ENCODE measurements at places on chromosomes 2 and 18.

DNA sequence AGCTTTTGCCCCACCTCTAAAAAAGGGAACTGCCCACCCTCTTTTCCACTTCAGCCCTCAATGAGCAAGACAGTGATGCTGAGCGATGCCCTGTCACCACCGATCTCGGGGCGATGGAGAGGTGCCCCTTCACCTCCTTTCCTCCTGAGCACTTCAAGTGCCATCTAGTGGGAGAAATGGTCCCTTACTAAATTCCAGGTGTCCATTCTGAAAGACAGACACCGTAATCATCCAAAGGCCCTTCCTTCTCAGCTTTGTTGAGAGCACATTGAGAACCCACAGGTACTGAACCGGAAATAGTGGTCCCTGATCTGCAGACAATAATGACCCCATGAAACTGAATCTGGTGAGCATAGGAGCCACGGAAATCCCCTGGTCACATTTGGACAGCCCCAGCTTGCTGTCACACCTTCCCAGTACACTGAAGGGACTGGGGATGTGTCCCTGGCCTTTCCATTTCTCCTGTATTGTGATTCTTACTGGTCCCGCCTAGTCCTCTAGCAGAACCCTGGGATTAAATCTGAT, 38.5 kb downstream of the KCTD18 start:
- DNase-seq: no peak

DNA sequence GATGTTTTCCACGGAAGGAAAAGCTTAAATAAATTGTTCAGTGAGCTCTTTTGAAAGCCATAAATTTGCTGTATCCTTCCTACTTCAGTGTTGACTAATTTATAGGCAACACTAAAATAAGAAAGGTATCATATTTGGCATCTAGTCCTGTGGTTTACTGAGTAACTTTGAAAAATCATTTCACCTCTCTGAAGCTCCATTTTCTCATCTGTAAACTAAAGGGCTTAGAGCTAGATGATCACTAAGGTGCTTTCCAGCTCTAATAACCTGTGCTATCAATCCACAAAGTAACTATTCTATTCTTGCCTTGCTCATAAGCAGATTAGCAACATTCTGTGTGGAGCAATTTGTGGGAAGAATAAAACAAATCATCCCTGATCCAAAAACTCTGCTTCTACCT, 3.6 kb upstream of the MYOM1 start:
- no peak for DNase-seq

GRCh38 chr18:64142904-64143303, 6.0 kb downstream of the LINC00305 start:
- DNase-seq: no peak

DNA sequence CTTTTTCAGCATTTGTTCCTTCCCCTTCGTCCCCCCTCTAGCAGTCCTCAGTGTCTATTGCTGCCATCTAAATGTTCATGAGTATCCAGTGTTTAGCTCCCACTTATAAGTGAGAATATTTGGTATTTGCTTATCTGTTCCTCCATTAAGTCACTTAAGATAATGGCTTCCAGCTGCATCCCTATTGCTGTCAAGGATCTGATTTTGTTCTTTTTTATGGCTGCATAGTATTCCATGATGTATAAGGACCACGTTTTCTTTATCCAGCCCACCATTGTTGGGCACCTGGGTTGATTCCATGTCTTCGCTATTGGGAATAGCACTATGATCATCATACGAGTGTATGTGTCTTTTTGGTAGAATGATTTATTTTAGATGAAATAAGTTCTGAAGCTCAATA, 166.9 kb upstream of the NCK2 start:
- DNase-seq: no peak

GRCh38 chr18:4040391-4041092, 414.6 kb downstream of the DLGAP1 start:
- no peak for DNase-seq

GRCh38 chr2:9150568-9150900, 56.1 kb upstream of the ASAP2 start:
- DNase-seq: peak; percentile 76

- no peak for DNase-seq
These were observed 228.3 kb upstream of the FOSL2 start for GRCh38 chr2:28164280-28164801.

DNA sequence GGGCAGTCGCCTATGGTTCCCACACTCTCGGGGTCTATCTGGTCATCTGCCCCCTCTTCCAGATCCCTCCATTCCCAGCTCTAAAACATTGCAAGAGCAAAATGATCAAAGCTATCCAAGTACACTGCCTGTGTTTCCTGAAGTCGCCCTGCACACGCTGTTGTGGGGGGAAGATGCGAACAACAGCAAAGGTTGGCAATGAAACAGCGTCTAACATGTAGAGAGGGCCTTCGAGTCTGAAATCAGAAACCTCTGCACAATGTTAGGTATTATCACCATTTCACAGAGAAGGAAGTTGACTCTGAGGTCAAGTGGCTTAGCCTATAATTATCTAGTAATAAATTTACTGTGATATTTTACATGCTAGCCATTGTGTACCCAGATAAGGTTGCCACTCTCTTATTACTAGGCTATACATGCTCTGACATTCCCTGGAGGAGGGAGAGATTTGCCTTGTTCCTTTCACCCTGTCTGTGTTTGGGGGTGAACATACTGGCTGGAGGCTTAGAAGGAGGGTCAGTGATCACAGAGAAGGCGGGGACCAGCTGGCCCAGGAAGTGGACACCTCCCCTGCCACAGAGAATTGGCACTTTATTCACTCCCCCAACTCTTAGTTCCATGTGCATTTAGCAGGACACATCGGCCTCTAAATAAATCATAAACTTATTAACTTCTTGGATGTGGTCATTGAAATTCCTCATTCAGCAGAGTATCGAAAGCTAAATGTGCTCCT, 36.8 kb downstream of the KCTD1 start:
- no peak for DNase-seq

GRCh38 chr2:207397917-207398655, 131.7 kb upstream of the CREB1 start:
- no peak for DNase-seq

DNA sequence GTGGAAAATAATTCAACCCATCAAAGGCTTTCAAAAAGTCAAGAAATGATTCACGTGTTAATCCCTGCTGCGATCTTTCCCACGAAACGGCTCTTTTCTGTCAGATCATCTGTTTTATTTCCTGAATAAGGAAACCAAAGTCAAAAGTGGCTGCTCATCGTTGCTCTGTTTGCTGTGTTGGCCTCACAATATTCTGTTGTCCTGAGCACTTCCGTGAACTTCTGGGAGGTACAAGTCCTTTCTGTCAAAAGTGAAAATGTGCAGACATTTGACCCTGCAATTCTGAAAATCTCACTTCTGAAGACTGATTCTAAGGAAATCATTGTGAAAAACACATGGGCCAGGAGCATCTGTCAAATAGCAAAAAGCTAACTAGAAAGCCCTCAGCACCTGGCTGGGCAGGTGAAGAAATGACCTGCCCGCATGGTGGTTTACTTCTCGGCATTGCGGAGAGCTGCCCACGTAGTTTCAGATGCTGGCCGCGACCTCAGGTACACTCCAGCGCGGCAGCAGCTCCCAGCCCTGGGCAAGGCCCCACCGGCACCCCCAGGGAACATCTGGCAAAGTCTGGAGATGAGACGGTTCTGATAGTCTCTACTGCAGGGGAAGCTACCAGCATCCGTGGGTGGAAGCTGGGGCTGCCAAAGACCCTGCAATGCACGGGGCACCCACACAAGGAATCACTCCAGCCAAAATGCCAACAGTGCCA, 31.9 kb upstream of the GPC1 start:
- DNase-seq: no peak

DNA sequence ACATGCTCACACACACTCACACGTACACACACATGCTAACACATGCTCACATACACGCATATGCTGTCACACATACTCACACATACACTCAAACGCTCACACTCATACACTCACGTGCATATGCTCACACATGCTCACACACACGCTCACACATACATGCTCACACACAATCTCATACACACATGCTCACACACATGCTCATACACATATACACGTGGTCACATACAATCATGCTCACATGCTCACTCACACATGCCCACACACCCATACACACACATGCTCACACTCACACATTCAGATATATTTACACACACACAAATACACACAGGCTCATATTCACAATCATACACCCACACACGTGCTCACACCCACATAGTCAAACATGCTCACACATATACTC, 17.5 kb upstream of the SALL3 start:
- DNase-seq: no peak

GRCh38 chr2:81247648-81248047, 943.1 kb upstream of the LRRTM1 start:
- DNase-seq: no peak

- DNase-seq: no peak
These were observed 56.9 kb downstream of the KCNS3 start for GRCh38 chr2:17935242-17935885.

DNA sequence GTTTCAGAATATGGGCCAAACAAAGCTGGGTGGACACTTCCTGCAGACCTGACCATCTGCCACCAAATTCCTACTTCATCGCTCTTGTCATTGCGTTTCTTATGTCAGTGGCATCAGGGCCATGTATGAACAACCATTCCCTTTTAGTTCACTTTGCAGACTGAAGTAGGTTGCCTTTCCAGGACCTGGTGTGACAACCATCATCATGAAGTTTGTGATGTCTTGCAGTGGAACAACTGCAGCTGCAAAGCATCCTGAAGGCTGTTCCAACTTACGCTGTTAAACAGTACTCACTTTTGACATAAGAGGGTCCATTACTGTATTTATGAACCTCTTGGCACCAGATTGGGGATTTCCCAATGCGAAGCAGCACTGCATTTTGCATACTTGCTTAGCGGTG, 511.6 kb downstream of the ARHGAP15 start:
- no peak for DNase-seq

GRCh38 chr2:160270571-160271113, 70.6 kb upstream of the ITGB6 start:
- DNase-seq: no peak

GRCh38 chr2:234741976-234742375, 209.8 kb upstream of the SH3BP4 start:
- no peak for DNase-seq

- DNase-seq: peak; percentile 34
These were observed 229.0 kb upstream of the HS6ST1 start for GRCh38 chr2:128547667-128548066.

GRCh38 chr2:233430081-233430480, 75.8 kb downstream of the DGKD start:
- DNase-seq: no peak

DNA sequence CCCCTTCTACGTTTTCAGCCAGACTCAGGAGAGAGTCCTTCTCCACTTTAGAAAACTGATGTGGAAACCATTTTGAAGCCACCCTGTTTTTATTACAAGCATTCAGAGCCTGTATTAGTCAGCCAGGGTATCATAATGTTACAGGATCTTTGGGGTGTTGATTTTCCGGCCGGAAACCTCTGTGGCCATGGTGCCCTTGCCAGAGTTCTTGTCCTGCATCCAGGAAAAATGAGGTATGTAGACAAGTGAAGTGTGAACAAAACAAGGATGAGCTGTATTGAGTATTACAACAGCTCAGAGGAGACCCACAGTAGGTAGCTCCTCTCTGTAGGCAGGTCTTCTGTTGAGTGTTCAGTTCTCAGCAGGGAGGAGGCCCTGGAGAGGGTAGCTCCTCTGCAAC, 241.0 kb upstream of the COPS8 start:
- no peak for DNase-seq

GRCh38 chr18:1018181-1018681, 113.6 kb downstream of the ADCYAP1 start:
- DNase-seq: no peak

DNA sequence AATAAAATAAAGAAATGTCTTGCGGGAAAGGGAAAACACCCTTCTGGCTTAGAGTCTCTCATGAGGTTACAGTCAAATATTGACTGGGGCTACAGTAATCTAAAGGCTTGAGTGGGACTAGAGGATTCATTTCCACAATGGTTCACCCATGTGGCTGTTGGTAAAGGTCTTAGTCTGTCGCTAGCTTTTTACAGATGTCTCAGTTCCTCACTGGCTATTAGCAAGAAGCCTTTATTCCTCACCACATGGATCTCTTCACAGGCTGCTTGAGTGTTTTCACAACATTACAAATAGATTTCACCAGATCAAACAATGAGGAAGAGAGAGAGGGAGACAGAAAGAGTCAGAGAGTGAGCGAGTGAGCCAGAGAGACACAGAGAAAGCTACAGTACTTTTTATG, 8.3 kb upstream of the ZC3H15 start:
- no peak for DNase-seq

- no peak for DNase-seq
These were observed 129.8 kb downstream of the RAPGEF4 start for GRCh38 chr2:172865422-172865821.

GRCh38 chr2:179793238-179793637, 68.2 kb downstream of the ZNF385B start:
- DNase-seq: no peak

- no peak for DNase-seq
These were observed 129.5 kb downstream of the RND3 start for GRCh38 chr2:150357770-150358467.

GRCh38 chr2:163878718-163879117, 142.9 kb upstream of the FIGN start:
- DNase-seq: no peak

DNA sequence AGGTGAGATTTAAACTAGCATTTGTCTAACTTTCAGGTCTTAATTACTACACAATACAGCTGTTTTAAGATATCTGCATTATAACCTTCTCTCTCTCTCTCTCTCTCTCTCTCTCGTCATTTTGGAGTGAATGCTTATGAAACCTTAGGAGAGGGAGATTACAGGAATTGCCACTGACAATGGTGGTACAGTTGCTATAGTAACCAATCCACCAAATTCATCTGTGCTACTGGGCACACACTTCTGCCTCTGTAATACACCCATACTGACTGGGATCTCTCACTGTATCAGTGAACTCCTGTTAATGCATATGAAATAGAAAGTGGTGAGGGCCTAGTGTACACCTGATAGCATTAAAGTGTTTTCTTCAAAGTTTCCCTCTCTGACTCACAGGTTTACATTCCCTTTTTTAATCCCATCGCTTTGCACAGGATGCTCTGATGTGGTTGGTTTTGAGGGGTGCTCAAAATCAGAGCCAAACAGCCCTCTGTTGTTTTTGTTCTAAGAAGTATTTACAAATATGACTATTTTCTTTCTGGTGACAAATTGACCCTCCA, 13.1 kb downstream of the KLHL14 start:
- no peak for DNase-seq

DNA sequence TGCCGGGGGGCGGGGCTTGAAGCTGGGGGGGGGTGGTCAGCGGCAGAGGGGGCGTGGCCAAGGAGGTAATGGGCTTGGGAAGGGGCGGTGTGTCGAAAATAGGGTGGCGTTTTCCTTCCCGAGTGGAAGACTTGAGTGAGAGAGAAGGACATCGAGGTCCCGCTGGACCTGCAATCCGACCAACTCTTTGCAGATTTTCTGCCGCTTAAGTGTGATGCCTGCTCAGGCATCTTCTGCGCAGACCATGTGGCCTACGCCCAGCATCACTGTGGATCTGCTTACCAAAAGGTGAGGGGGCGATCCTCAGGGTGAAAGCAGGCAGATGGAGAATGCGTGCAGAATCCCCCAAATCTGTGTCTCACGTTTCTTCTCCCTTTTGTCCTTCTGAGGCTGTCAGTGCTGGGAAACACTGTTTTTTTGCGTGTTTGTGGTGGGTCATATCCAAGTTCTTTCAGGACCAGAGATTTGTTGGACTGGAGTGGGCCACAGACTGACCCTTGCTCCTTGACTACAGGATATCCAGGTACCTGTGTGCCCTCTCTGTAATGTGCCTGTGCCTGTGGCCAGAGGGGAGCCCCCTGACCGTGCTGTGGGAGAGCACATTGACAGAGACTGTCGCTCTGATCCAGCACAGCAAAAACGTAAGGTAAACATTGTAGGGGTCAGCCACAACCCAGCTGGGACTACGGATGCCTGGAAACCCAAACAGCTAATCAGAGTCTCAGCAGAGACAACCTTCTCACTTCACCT, 727 bp downstream of the ZFAND2B start:
- DNase-seq: no peak
